ENCODE measurements at places on chromosomes 3 and 15. TPM values are rescaled to one million over a fixed set of nuclear protein-coding genes. Genes with fewer than 3 reads are reported as not detected.

ST8SIA2 gene
- 30.4 TPM for total RNA-seq

LRRC31 gene
- not detected for total RNA-seq

SNTN gene
- not detected for total RNA-seq

GCNT3 gene
- total RNA-seq = not detected

SPINT1 gene
- 6.0 TPM for total RNA-seq

SLC22A14 gene
- 0.93 TPM for total RNA-seq

ROPN1 gene
- total RNA-seq = not detected

THSD4 gene
- 12.3 TPM for total RNA-seq

TRIM42 gene
- not detected for total RNA-seq

GHSR gene
- not detected for total RNA-seq

CLDN16 gene
- not detected for total RNA-seq
